ENCODE measurements at places on chromosomes 16 and 17. TPM values are rescaled to one million over a fixed set of nuclear protein-coding genes. Genes with fewer than 3 reads are reported as not detected.

DNA sequence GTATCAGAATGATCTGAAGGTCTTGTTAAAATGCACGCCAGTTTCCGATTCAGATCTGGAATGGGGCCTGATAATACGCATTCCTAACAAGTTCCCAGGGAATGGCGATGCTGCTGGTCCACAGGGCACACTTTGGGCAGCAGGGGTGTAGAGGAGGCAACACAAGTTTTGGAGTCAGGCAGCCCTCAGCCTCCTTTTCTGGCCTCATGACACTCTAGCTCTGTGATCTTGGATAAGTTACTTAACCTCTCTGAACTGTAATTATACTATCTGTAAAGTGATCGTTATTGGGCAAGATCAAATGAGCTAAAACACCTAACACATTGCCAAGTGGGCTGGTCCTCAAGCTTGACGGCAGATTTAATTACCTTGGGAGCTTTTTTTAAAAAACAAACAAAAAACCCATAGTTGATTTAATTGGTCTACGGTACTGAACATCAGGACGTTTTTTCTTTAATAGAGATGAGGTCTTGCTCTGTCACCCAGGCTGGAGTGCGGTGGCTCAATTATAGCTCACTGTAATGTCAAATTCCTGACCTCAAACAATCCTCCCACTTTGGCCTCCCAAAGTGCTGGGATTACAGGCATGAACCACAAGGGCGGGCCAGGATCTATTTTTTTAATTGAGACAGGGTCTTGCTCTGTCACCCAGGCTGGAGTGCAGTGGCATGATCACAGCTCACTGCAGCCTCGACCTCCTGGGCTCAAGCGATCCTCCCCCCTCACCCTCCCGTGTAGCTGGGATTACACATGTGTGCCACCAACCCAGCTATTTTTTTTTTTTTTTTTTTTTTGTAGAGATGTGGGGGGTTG lies 10.0 kb upstream of the MRPS23 start:
- H3K27me3 ChIP-seq = peaks cover 25% of the 10 kb centered on the region
- no peak for DNase-seq
- peak overlapping the region; percentile 8 for H3K4me3 ChIP-seq
- peaks cover 9% of the 10 kb centered on the region for H3K4me1 ChIP-seq
- H3K27ac ChIP-seq = no peak overlapping the region

GRCh38 chr16:6498858-6499257 lies 833.8 kb upstream of the RBFOX1 start:
- peaks cover 4% of the 10 kb centered on the region for H3K27me3 ChIP-seq
- H3K36me3 ChIP-seq = no peaks in the 10 kb centered on the region
- no peaks in the 10 kb centered on the region for H3K4me1 ChIP-seq
- no peak overlapping the region for H3K4me3 ChIP-seq
- no peak for DNase-seq
- no peak overlapping the region for H3K27ac ChIP-seq

GRCh38 chr16:28901862-28902261 lies 23.2 kb downstream of the RABEP2 start:
- no peaks in the 10 kb centered on the region for H3K36me3 ChIP-seq
- H3K4me3 ChIP-seq = no peak overlapping the region
- peaks cover 11% of the 10 kb centered on the region for H3K4me1 ChIP-seq

- no peak overlapping the region for H3K27ac ChIP-seq
- no peak for DNase-seq
- H3K4me1 ChIP-seq = no peaks in the 10 kb centered on the region
- no peaks in the 10 kb centered on the region for H3K36me3 ChIP-seq
- no peak overlapping the region for H3K4me3 ChIP-seq
- H3K27me3 ChIP-seq = peaks cover 10% of the 10 kb centered on the region
Observed at GRCh38 chr17:34740565-34741520, 161.5 kb downstream of the TMEM132E start.

DNA sequence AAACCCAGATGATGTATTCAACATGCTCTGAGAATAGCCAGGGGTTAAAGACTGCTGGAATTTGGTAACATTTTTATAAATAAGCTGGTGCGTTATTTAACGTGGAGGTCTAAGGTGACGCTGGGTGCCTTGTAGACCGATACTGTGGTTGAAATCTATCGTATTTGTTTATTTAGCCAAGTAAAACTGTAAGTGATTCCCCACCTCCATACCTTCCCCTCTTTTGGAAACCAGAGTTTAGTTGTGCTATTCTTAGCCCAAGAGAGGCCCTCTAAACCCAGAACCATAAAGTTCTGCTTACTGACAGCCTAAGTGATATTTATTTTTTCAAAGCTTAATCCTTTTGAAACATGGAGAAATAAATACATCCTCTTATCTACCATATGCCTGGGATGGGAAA lies 744.5 kb downstream of the WWOX start:
- H3K27me3 ChIP-seq = no peaks in the 10 kb centered on the region
- no peaks in the 10 kb centered on the region for H3K36me3 ChIP-seq
- no peaks in the 10 kb centered on the region for H3K4me1 ChIP-seq
- H3K27ac ChIP-seq = no peak overlapping the region
- DNase-seq = no peak

DNA sequence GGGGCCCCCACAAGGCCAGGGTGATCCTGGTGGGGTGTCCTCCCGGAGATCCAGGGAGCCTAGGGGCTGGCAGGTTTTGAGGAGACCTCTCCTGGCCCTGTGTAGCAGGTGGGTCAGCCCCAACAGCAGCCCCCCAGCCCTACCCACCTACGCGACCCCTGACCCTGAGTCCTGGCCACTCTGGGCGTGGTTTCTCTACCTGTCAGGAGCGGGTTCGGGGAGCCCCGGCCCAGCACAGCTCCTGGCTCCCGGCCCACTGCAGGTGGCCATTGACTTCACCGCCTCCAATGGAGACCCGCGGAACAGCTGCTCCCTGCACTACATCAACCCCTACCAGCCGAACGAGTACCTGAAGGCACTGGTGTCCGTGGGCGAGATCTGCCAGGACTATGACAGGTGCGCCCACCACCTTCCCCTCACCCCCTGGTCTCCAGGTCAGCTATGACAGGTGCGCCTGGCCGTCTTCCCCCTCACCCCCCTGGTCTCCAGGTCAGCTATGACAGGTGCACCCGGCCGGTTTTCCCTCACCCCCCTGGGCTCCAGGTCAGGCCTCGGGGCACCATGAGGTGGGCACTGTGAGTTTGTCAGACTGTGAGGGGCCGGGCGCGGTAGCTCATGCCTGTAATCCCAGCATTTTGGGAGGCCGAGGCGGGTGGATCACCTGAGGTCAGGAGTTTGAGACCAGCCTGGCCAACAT lies 13.0 kb downstream of the CPNE7 start:
- H3K27me3 ChIP-seq = no peaks in the 10 kb centered on the region
- H3K4me1 ChIP-seq = peaks cover 2% of the 10 kb centered on the region
- no peaks in the 10 kb centered on the region for H3K36me3 ChIP-seq
- no peak overlapping the region for H3K4me3 ChIP-seq
- no peak overlapping the region for H3K27ac ChIP-seq

- H3K27ac ChIP-seq = no peak overlapping the region
- H3K27me3 ChIP-seq = no peaks in the 10 kb centered on the region
- DNase-seq = no peak
- no peaks in the 10 kb centered on the region for H3K4me1 ChIP-seq
- no peak overlapping the region for H3K4me3 ChIP-seq
- H3K36me3 ChIP-seq = no peaks in the 10 kb centered on the region
Observed at GRCh38 chr16:52515068-52515671, 31.8 kb downstream of the TOX3 start.

DNA sequence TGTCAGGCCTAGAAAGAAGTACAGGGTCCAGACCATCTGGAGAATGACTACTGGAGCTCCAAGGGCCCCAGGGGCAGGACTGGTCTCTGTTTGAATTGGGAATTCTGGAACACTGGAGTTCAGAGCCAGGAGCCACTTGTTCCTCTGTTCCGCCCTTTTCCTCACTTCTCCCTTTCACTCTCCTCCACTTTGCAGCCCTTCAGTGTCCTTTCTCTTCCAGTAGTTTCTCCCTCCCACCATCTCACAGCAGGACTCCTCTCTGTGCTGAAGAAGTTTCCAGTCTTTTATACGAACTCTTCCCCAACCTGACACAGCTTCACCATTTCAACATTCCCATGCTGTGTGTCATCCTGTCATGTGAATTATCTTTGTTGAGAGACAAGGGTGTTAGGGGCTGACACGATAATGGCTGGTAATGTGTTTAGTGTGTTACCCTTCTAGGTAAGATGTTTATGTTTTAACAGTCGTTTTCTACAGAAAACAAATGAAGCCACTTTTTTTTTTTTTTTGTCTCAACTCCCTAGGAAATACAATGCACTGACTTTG lies 180.3 kb upstream of the MYOCD start:
- no peaks in the 10 kb centered on the region for H3K27me3 ChIP-seq
- H3K4me1 ChIP-seq = no peaks in the 10 kb centered on the region
- H3K36me3 ChIP-seq = no peaks in the 10 kb centered on the region
- DNase-seq = no peak

DNA sequence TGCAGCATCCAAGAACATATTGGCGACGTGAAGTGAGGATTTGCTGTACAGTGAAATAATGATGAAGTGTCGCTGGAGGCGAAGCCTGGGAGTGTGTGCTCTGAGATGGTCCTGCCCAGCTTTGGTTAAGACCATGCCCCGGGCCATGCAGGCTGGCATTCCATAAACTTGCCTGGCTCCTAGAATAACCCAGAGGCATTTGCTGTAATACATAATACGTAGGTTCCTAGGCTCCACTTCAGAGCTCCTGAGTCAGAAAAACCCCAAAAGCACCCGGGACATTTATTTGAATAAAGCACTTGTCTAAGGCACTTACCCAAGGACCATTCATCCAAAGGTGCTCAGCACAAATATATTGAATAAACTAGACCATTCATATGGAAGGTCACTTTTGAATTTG lies 279.3 kb downstream of the ABCC12 start:
- H3K36me3 ChIP-seq = no peaks in the 10 kb centered on the region
- DNase-seq = no peak
- H3K4me3 ChIP-seq = no peak overlapping the region

DNA sequence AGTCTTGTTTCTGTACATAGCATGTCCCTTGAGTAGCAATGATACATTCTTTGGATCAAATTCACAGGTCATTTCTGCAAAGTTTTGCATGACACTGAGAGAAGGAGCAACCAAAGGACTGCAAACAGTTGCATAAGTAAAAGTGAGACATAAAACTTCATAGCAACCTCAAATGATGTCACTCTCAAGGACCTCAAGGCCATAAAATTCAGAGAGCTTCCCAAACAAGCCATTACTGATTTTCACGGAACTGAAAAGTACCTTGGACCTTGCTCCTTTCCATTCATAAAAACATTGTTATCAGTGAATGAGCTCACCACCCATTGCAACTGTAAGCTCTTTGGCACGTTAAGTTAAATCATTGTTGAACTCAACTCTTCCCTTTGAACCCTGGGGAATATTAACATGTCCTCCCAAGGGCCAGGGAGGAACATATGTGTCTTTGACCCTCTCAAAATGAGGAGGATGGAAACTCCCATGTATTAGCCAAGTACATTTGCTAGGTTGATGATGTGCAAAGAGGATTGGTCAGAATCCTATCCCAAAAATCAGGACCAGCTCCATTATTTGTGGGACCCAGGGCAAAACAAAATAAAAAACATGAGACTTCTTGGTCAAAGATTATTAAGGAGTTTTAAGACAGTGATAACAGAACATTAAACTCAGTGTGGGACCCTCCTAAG lies 275.0 kb upstream of the DYNLRB2 start:
- no peaks in the 10 kb centered on the region for H3K4me1 ChIP-seq
- H3K27ac ChIP-seq = no peak overlapping the region
- H3K36me3 ChIP-seq = no peaks in the 10 kb centered on the region
- H3K27me3 ChIP-seq = peaks cover 1% of the 10 kb centered on the region

DNA sequence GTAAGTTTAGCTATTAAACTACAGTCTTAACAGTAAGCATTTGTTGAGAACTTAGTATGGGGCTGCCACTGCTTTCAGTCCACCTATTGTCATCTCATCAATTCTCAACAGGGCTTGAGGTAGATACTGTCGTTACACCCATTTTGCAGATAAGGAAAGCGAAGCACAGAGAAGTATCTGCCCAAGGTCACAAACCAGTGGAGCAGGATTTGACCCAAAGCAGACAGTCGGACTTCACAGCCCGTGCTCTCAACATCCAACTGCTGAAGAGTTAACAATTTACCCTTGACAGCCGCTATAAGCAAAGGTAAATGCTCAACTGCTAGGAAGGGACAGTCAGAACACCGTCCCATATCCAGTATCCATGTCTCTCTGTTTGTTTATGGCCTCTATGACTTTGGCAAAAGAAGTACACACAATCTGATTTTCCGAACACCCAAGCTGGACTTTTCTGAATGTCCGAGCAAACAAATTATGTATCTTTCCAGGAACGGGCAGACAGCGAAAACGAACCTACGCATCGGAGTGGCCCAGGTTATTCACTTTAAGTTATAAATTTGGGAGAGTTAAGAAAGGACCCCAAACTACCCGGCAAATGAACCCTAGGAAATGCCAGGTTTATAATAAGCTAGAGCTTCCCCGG lies 1.2 kb downstream of the SIAH1 start:
- peak overlapping the region; percentile 92 for H3K27ac ChIP-seq
- peak; percentile 12 for DNase-seq
- H3K36me3 ChIP-seq = no peaks in the 10 kb centered on the region
- peak overlapping the region; percentile 92 for H3K4me3 ChIP-seq

- H3K4me1 ChIP-seq = no peaks in the 10 kb centered on the region
- DNase-seq = no peak
- no peak overlapping the region for H3K4me3 ChIP-seq
- no peak overlapping the region for H3K27ac ChIP-seq
- H3K27me3 ChIP-seq = no peaks in the 10 kb centered on the region
- H3K36me3 ChIP-seq = no peaks in the 10 kb centered on the region
Observed at GRCh38 chr16:8053437-8053836, 536.9 kb downstream of the TMEM114 start.

DNA sequence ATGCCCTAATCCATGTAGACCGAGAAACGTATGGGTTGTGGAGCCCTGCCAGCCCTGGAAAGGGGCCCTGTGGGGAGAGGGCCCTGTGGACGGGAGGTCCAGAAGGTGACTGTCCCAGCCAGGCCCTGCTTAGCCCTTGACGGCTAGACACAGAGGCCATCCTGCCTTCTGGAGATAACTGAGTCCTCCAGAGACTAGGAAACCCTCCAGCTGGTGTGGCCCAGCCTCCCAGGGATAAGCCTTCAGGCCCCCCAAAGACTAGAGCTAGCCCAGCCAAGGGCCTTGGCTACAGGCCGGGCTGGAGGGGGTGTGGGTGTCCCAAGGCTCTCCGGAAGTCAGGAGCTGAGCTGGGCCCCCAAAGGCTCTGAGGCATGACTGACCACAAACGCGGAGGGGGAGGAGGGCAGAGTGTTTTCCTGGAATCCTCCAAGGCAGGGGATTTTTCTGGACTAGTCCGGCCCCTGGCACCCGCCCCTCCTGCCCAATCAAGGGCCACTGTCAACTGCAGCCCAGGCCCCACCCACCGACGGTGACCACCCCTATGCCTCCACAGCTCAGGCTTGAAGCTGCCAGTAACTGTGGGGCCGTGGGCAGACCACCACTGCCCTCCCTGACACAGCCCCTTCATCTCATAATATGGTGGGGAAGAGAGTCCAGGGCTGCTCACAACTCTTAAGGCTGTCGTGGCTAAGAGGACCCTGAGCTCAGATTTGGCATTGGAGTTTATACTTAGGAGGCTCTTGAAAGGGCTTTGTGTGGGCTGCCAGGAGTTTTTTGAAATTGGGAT lies 885 bp upstream of the VASN start:
- peaks cover 35% of the 10 kb centered on the region for H3K4me1 ChIP-seq
- no peak for DNase-seq
- H3K36me3 ChIP-seq = no peaks in the 10 kb centered on the region
- no peak overlapping the region for H3K4me3 ChIP-seq

Gene PYCARD
- 22.2 TPM for total RNA-seq

Gene SLC16A13
- 11.5 TPM for total RNA-seq

Gene PIPOX
- total RNA-seq = 8.7 TPM

Gene CBX2
- 1.6 TPM for total RNA-seq

Gene NPW
- total RNA-seq = not detected

Gene CCL23
- not detected for total RNA-seq

Gene KCNH6
- not detected for total RNA-seq

Gene SGCA
- total RNA-seq = not detected

Gene CRYBA1
- not detected for total RNA-seq

Gene RASL10B
- 0.38 TPM for total RNA-seq

Measured in naive thymus-derived CD8-positive, alpha-beta T cell (primary cell).